ENCODE measurements at places on chromosomes 11 and 22. TPM values are rescaled to one million over a fixed set of nuclear protein-coding genes. Genes with fewer than 3 reads are reported as not detected.

Gene FAT3
- total RNA-seq, result 3.4 TPM

Gene KDM4E
- total RNA-seq, result not detected

Gene GTSE1
- total RNA-seq, result 4.4 TPM

Gene RAG1
- 0.66 TPM for total RNA-seq

Gene BTG4
- not detected for total RNA-seq

Gene GLYATL1B
- not detected for total RNA-seq

Gene IL18
- 0.86 TPM for total RNA-seq

DNA sequence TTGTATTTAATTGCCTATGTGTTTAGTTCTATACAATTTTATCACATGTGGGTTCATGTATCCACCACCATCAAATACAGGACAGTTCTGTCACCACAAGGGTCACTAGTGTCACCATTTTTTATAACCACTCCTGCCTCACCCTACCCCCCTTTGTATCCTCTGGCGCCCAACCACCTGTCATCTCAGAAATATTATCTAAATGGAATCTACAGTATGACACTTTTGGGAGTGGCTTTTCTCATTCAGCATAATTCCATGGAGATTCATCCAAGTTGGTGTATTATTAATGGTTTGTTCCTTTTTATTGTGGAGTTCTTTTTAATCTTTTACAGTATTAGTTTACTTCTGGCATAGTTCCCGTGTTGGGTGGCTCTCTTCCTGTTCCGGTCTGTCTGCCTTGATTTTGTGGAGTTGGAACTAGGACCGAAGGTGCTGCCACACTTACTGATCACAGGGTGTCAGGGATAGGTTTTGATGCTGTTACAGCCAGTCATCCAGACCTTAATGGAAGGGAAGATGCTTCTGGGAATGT is 58.5 kb downstream of the TNRC6B start:
- no peak for DNase-seq

DNA sequence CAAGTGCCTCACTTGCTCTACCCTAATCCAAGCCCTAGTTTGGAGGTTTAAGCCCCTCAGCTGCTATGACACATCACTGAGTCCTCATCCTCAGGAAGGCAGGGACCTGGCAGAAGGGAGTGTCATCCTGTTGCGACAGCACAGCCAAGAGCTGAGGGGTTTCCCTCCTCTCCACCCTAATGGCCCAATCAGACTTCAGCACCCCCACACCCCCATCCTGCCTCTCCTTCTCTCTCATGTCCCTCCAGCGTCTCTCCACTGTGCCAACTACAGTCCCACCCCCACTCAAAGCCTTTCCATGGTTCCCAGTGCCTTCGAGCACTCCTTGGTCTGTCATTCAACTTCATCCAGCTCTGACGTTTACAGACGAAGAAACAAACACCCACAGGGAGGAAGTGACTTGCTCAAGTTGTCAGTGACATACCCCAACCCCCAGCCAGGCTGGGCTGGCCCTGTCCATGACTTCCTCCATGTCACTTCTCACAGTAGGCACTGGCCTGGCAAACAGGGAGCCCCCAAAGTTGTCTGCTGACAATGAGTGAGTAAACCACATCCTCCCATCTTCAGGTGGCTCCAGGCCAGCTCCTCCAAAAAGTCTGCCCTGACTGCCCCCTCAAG is 15.6 kb downstream of the ARAP1 start:
- DNase-seq, result peak; percentile 50

- DNase-seq, result peak; percentile 39
Measured at GRCh38 chr11:35011389-35011788, 95.0 kb downstream of the PDHX start.

DNA sequence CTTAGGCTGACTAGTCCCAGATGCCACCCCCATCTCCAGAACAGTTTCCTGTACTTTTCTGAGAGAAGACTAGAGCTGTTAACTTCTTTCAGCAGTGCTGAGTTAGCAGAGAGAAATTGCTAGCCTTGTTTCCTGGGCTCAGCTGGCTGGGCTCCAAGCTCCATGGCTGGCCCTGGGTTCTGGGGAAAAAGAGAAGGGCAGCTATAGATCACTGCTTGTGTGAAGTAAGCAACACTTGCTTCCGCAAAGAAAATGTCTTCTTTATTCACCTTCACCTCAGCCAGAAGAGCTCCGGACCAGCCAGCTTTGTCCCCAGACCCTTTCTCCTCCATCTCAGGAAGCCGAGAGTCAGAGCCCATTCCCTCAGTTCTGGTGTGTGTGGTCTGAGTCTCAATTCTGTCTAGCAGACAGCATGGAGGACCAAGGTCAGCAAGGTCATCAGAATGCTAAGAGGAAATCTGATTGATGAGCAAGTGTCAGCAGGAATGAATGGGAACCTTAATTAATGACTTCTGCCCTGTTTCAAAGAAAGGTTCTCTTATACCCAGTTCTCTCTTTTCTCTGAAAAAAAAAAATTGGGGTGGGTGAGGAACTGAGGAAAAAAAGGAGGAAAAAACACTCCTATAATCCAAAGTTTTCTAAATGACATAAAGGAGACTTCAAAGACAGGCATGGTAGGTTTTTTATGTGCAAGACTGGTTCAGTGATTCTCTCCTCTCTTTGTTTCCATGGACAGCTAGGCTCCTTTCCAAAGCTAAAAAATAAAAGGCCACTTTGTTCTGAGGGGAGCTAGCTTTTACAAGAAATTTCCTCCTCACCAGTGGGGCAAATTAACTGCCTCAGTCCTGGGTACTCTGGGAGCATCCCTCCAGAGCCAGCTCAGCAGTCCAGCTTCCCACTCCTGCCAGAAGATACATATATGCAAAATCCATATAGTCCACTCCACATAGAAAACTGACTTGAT is 63.6 kb upstream of the FAM181B start:
- no peak for DNase-seq

DNA sequence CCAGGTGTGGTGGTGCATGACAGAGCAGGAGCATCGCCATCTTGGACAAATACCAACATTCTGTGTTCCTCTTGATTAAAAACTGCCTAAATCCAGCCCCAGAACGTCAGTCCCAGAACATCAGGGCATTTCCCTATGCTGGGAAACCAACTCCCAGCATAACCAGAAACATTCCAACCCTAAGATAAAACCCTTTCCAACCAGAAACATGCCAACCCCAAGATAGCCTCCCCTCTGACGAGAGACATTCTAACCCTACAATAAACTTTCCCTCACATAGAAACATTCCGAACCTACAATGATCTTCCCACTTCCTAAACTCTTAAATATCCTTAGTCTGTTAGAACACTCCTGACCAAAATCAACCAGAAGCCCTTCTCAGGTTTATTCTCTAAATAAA is 11.6 kb downstream of the PLAAT4 start:
- peak; percentile 93 for DNase-seq

GRCh38 chr11:122755941-122756340 is 82.4 kb upstream of the CRTAM start:
- DNase-seq, result no peak

DNA sequence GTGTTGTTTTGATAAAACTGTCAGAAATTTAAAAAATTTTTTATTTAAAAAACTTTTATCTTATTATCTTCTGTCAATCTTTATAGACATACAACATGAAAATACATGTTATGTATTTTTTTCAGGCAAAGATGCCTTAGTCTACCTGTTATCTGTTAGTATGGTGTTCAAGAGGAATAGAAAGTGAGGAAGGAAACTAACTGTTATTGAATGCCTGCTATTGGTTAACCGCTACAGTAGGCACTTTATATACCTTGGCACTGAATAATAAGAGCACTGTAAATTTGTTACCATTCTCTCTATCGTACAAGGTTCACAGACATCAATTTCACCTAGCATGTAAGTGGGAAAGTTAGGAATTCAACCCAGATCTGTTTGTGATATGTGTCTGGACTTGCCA is 272.1 kb upstream of the CCDC90B start:
- DNase-seq, result no peak
